ENCODE measurements at places on chromosomes 13 and 19.

GRCh38 chr13:84208246-84208910 is 326.1 kb upstream of the SLITRK1 start:
- no peak for DNase-seq

- DNase-seq, result no peak
Measured at GRCh38 chr19:55670280-55671053, 4.6 kb upstream of the EPN1 start.

DNA sequence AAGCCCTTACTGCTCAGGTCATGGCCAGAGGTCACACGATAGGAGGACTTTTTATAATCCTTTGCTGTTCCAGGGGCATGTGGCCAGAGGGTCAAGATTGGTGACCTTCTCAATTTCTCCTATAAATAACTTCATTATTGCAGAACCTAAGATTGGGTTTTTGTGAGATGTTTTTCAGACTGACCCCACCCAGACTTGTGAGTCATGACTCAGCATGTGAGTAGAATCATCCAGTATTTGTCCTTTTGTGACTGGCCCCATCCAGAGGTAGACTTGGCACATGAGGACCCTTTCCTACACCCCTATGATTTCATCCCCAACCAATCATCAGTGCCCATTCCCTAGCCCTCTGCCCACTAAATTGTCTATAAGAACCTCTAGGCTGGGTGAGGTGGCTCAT is 84.5 kb upstream of the ABCC4 start:
- DNase-seq, result no peak

DNA sequence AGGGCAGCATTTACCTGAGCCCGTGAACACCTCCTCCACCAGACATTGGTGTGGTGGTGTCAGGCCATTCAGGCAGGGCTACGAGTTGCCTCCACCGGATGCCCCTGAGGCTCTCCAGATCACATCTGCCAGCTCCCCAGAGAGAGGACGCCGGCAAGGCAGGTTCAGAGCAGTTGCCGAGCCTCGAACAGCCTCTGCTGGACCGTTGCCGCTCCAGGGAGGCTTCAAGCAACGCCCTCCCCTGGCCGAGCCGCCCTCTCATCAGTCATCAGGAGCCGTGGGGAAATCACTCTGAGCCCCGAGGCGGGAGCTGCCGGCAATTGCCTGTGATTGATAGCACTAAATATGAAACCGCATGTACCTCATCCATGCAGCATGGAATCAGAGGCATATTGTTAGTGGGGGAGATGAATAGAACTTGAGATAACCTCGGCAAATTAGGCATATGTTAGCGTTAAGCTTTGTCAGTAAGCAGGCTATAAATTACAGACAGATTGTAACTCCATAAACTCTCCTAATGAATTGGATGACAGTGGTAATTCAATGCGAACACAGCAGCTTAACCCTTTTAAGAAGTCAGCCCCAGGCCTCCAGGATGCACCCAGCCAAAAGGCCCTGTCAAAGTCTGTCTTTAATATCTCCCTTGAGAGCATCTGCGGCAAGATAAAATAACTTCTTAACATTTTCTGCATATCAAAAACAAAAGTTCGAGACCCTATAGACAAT is 29.8 kb upstream of the SPACA7 start:
- DNase-seq, result no peak

GRCh38 chr19:6150289-6150688 is 14.8 kb downstream of the ACSBG2 start:
- DNase-seq, result no peak

GRCh38 chr13:37187105-37187504 is 81.6 kb upstream of the CSNK1A1L start:
- peak; percentile 91 for DNase-seq

DNA sequence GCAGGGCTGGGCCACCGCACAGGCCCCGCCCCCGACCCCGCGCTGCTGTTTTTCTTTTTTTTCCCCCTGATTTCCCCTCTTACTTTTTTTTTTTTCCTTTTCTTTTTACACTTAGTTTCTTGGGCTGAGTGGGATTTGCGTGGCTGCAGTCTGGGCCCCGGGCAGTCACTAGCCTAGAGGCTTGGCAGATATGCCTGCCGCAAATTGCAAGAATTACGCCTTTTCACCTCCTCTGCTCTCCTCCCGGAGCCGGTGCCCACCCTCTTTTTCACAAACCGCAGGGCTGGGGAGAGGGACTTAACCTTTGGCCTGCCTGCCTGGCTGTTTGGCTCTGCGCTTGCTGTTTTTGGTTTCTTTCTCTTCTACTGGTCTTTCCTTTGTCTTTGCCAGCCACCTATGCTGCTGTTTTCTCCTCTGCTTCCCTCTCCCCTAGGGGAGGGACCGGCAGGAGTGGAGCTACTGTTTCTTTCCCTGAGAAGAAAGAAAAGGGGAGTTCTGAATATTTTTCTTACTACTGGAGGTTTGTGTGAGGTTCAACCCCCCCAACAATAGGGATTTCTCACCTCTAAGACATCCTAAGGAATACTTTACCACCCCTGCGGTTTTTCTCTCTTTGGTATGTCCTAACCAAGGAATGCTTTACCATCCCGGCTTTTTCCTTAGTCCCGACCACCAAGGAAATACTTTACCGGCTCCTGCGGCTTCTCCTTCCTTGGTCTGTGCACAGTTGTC is 11.0 kb downstream of the ZNF552 start:
- peak; percentile 97 for DNase-seq

- no peak for DNase-seq
Measured at GRCh38 chr13:24680258-24680920, at the start of gene ATP12A. TSS of gene ATP12A (plus strand) at chr13:24680408. CDS start at chr13:24680744, 336 bp downstream.

- no peak for DNase-seq
Measured at GRCh38 chr13:25904830-25905229, 147.0 kb downstream of the SHISA2 start.

DNA sequence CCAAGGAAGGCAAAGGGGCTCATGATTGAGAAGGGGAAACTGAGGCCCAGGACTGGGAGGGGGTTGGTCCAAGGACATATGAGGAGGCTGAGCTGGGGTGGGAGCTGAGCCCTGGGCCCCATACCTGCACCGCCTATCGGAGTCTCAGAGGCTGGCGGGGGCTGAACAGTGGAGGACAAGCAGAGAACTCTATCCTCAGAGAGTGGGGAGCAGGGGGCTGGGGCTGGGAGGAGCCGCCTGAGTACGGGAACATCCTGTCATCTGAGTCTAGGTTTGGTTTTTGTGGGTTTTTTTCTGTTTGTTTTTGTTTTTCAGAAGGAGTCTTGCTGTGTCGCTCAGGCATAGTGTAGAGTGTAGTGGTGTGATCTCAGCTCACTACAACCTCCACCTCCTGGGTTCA is 6.2 kb downstream of the ARRDC2 start:
- DNase-seq, result no peak
